Heart left ventricle (tissue), 16 donors: ENCODE measurements at places on chromosomes 11 and 22. TPM values are rescaled to one million over a fixed set of nuclear protein-coding genes. Genes with fewer than 3 reads are reported as not detected.

DNA sequence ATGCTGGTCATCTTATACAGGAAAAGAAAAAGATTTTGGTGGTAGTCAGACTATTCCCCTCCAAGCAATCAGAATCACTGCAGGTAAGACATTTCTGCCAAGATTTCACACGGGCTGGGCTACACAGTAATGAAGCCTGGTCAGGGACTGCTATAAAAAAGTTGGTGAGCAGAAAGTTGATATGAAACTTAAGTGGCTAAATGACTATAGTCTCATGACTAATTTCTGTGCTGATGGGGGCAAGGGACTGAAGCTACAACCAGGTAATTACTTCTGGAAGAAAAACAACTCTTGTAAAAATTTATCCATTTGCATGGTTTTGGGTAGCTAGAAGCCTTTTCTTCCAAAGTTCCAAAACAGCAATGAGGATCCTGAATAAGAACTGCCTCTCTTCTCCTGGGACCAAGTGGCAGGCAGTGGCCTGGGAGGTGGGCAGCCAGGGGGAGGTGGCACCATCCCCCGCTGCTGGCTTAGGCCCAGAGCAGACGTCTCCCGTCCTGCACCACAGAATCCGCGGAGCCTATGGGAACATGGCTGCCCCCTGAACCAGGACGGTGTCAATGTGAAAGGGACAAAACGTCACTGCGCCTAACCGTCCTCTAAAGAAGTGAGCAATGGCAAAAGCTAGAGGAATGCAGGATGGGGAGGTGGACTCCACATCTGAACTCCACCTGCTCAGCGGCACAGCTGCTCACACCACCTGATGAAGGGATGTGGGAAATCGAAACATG is 122.6 kb upstream of the LMO1 start:
- H3K27ac ChIP-seq = no peak overlapping the region
- DNase-seq = no peak
- no peaks in the 10 kb centered on the region for H3K4me1 ChIP-seq

GRCh38 chr11:128359515-128359914 is 227.8 kb downstream of the ETS1 start:
- H3K27me3 ChIP-seq = no peaks in the 10 kb centered on the region
- H3K36me3 ChIP-seq = no peaks in the 10 kb centered on the region
- no peak for DNase-seq
- peaks cover 6% of the 10 kb centered on the region for H3K4me1 ChIP-seq

BLID gene
- polyA plus RNA-seq = not detected

DNA sequence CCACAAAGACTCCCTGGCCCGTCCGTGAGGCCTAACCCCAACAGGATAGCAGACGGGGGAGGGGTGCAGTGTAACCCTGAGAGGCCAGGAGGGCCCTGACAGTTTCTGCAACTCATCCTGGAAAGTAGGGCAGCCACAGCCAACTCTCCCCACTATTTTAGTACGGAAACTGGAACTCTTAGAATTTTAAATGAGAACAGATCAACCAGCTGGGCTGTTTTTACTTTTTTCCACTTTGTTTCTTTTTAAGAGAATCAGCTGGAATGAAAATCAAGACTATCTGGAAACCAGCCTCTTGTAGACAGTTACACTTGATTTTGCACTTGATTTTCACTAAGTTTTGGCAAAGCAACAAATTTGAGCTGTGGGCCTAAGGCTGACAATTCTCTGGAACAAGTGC is 42.7 kb upstream of the NRIP3 start:
- no peaks in the 10 kb centered on the region for H3K27me3 ChIP-seq
- no peaks in the 10 kb centered on the region for H3K36me3 ChIP-seq
- no peak for DNase-seq
- peak overlapping the region; percentile 8 for H3K27ac ChIP-seq

DNA sequence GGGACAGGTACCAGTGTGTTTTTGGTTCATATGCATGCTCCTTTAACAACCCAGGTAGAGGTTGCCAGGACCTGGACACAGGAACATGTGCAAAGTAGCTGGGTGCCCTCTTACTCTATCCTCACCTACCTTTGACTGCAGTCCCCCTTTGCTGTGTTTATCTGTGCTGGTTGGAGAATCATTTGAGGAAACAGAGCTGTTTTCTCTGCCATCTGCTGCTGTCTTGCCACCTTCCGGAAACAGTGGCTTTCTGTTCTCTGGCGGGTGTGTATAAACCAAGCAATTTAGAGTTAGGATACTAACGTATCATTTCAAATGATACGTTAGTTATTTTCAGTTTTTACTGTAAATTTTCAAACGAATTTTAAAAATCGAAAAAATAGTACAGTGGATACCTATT is 171.9 kb upstream of the TTC12 start:
- H3K4me3 ChIP-seq = no peak overlapping the region
- no peaks in the 10 kb centered on the region for H3K36me3 ChIP-seq
- no peak overlapping the region for H3K27ac ChIP-seq
- no peaks in the 10 kb centered on the region for H3K4me1 ChIP-seq
- H3K27me3 ChIP-seq = no peaks in the 10 kb centered on the region
- DNase-seq = no peak

DNA sequence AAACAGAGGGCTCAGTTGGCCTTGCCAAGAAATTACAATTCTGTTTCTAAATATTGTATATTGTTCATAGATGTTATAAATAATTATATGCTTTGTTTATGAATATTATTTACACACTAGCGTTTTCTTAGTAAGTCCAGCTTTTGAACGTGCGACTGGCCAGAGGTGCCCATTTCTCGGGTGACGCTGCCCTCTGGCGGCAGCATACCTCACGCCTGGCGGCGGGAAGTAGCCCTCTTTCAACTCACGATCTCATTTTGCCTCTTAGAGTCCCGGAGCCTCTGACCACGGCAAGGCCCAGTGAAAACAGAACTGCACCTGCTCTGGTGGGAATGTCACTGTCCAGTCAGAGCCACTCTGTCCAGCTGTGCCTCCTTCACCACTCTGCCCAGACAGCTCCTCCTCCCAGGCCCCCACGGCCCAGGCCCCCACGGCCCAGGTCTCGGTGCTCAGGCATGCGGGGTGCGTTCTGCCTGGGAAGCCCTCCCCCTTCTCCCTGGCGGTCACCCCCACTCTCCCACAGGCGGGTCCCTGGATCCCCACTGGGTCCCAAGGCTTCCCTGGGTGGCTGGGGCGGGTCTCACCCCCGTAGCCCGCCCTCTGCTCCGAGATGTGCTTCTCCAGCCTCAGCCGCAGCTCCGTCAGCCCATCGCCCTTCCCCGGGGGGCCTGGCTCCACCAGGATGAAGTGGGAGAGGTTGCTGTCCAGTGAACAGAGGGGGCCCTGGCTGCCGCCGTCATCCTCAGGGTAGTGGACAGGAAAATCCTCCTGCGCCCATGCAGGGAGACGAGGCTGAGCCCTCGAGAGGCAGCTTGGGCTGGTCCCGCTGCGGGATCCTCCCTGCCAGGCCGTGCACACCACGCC is 19.3 kb downstream of the TSSC4 start:
- DNase-seq = peak; percentile 86
- no peak overlapping the region for H3K4me3 ChIP-seq
- no peaks in the 10 kb centered on the region for H3K36me3 ChIP-seq
- no peaks in the 10 kb centered on the region for H3K4me1 ChIP-seq
- no peak overlapping the region for H3K27ac ChIP-seq
- H3K27me3 ChIP-seq = peaks cover 13% of the 10 kb centered on the region

DNA sequence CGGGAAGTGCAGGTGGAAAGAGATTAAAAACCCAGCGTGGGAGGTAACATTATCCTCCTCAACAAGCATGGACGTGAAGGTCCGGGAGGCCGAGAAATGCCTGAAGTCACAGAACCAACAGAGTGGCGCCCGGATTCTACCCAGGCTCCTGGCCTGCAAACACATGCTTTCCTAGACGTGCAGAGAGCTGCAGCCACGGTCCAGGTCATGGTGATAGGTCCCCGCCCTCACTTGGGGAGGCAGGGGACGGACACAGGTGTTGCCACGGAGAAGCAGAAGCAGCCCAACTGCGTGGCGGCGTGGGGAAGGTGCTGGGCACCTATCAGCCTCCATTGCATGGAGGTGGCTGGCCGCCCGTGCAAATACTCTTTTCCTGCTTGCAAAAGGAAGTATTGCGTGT is 148.8 kb downstream of the MPPED1 start:
- H3K4me3 ChIP-seq = no peak overlapping the region
- H3K27me3 ChIP-seq = no peaks in the 10 kb centered on the region
- no peaks in the 10 kb centered on the region for H3K36me3 ChIP-seq
- H3K4me1 ChIP-seq = no peaks in the 10 kb centered on the region
- no peak for DNase-seq
- H3K27ac ChIP-seq = no peak overlapping the region

- peak; percentile 36 for DNase-seq
- no peaks in the 10 kb centered on the region for H3K36me3 ChIP-seq
- no peak overlapping the region for H3K4me3 ChIP-seq
- no peaks in the 10 kb centered on the region for H3K27me3 ChIP-seq
Observed at GRCh38 chr11:45993531-45994001, 71.1 kb downstream of the LARGE2 start.

GRCh38 chr22:18929459-18929858 is 6.6 kb downstream of the PRODH start:
- H3K27me3 ChIP-seq = no peaks in the 10 kb centered on the region
- H3K27ac ChIP-seq = no peak overlapping the region
- H3K36me3 ChIP-seq = no peaks in the 10 kb centered on the region
- H3K4me3 ChIP-seq = no peak overlapping the region

- H3K27me3 ChIP-seq = no peaks in the 10 kb centered on the region
- H3K27ac ChIP-seq = no peak overlapping the region
- H3K36me3 ChIP-seq = no peaks in the 10 kb centered on the region
- H3K4me1 ChIP-seq = peaks cover 4% of the 10 kb centered on the region
- H3K4me3 ChIP-seq = no peak overlapping the region
Observed at GRCh38 chr22:37533995-37534394, 14.8 kb upstream of the CARD10 start.

MGAT3 gene
- polyA plus RNA-seq = 2.2 TPM

- H3K36me3 ChIP-seq = no peaks in the 10 kb centered on the region
- H3K4me1 ChIP-seq = no peaks in the 10 kb centered on the region
- no peak overlapping the region for H3K4me3 ChIP-seq
- no peak overlapping the region for H3K27ac ChIP-seq
Observed at GRCh38 chr11:124814739-124815138, 14.5 kb upstream of the MSANTD2 start.

SCGB1C1 gene
- not detected for polyA plus RNA-seq

GRCh38 chr22:35150183-35151107 is 84.5 kb downstream of the ISX start:
- peak; percentile 59 for DNase-seq
- no peaks in the 10 kb centered on the region for H3K4me1 ChIP-seq
- no peak overlapping the region for H3K4me3 ChIP-seq
- peaks cover 3% of the 10 kb centered on the region for H3K27me3 ChIP-seq
- H3K36me3 ChIP-seq = no peaks in the 10 kb centered on the region

CD81 gene
- 518 TPM for polyA plus RNA-seq

GRCh38 chr11:116551576-116551975 is 221.2 kb downstream of the BUD13 start:
- DNase-seq = no peak
- no peak overlapping the region for H3K27ac ChIP-seq
- H3K4me1 ChIP-seq = no peaks in the 10 kb centered on the region
- H3K4me3 ChIP-seq = no peak overlapping the region
- no peaks in the 10 kb centered on the region for H3K27me3 ChIP-seq

DNA sequence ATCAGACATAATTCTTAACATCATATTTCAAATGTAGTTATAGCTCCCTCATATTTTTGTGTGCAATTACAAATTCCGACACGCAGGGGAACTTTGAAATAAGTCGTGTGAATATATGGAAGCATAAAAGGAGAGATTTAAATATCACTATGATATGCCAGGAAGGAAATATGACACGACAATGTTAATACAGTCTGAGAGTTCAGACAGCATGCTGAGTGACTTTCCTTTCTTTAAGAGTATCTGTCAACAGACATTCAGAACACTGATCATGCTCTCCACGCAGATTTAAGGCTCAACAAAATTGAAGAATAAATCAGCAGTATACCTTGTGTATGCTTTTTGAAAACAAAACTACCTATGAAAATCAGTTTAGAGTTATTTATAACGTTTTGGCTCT is 232.6 kb upstream of the CARD18 start:
- DNase-seq = no peak
- no peak overlapping the region for H3K27ac ChIP-seq
- no peaks in the 10 kb centered on the region for H3K4me1 ChIP-seq
- no peaks in the 10 kb centered on the region for H3K27me3 ChIP-seq
- no peaks in the 10 kb centered on the region for H3K36me3 ChIP-seq
- no peak overlapping the region for H3K4me3 ChIP-seq

MMP7 gene
- polyA plus RNA-seq = not detected

DNA sequence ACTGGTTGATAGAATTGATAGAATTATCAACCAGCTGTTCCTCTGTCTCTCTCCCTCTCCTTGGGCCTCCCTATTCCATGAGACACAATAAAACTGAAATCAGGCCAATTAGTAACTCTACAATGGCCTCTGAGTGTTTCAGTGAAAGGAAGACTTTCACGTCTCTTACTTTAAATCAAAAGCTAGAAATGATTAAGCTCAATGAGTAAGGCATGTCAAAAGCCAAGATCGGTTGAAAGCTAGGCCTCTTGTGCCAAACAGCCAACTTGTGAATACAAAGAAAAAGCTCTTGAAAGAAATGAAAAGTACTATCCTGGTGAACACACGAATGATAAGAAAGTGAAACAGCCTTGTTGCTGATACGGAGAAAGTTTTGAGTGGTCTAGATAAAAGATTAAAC is 16.6 kb downstream of the PIH1D2 start:
- H3K4me1 ChIP-seq = no peaks in the 10 kb centered on the region
- H3K27me3 ChIP-seq = no peaks in the 10 kb centered on the region
- no peak overlapping the region for H3K27ac ChIP-seq

GRCh38 chr11:130830566-130830965 is 85.7 kb downstream of the SNX19 start:
- DNase-seq = no peak
- H3K36me3 ChIP-seq = no peaks in the 10 kb centered on the region
- no peaks in the 10 kb centered on the region for H3K27me3 ChIP-seq
- H3K4me3 ChIP-seq = no peak overlapping the region
- peak overlapping the region; percentile 29 for H3K27ac ChIP-seq

DNA sequence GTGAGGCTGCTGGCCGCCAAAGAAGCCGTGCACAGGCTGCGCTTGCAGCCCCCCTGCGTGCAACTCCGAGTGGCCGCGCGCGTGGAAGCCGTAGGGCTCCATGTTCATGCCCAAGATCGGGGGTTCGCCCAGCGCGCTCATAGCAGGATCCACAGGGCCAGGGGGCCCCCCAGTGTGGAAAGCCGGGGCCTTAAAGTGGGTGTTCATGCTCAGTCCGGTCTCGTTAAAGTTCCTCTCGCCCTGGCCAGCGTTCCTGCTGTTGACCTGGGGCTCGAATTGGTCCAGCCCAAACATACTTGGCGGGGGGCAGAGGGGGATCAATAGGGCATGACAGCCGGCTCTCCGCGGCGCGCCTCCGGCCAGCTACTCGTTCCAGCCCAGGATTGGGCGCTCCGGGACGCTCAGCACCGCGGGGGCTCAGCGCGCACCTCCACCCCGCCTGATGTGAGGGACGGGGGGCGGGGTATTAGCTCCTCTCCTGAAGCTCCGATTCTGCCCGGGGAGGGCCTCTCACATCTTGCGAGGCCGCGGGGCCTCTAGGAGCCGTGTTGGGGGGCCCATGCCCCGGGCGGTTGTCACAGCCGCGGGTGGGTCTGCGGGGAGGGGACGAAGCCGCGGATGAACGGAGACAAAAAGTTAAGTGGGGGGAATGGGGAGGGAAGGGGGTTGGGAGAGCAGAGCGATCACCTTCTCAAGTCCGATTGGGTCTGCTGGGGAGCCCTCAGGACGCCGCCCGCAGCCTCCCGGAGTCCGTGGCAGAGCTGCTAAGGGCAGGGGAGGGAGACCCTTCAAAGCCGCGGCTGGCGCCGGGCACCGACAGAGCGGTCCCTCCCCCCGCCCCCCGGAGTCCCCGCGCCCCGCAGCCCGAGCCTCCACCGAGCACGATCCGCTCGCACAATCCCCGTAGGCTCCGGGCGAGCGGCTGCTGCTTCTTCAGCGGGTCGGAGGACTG is 1.0 kb downstream of the MN1 start:
- H3K27ac ChIP-seq = peak overlapping the region; percentile 95
- DNase-seq = no peak
- H3K4me3 ChIP-seq = peak overlapping the region; percentile 93
